GM06990 (cell line): ENCODE measurements at places on chromosomes 6 and 20.

GRCh38 chr20:63748934-63749270 is 9.3 kb downstream of the SLC2A4RG start:
- DNase-seq, result no peak

DNA sequence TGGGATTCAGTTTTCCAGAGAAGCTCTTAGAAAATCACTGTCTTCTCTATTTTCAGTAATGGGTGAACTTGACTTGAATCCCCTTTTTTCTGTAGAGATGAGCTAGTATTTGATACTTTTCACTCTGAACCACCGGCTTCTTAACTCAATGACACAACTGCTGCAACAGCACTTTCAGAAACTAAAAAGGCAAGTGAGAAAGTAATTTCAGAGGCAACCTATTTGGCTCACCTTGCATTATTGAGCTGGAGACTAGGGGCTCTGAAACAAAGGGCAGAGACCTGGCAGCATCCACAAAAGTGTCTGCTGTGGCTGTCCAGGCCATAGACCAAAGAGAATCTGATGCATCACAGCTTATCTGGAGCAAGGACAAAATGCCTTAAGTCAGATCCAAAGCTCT is 289.8 kb upstream of the IRAK1BP1 start:
- DNase-seq, result no peak

GRCh38 chr6:43355862-43356590 is 13.4 kb downstream of the ZNF318 start:
- DNase-seq, result no peak

- DNase-seq, result no peak
These were observed 230.3 kb downstream of the TFAP2A start for GRCh38 chr6:10184371-10185227.

DNA sequence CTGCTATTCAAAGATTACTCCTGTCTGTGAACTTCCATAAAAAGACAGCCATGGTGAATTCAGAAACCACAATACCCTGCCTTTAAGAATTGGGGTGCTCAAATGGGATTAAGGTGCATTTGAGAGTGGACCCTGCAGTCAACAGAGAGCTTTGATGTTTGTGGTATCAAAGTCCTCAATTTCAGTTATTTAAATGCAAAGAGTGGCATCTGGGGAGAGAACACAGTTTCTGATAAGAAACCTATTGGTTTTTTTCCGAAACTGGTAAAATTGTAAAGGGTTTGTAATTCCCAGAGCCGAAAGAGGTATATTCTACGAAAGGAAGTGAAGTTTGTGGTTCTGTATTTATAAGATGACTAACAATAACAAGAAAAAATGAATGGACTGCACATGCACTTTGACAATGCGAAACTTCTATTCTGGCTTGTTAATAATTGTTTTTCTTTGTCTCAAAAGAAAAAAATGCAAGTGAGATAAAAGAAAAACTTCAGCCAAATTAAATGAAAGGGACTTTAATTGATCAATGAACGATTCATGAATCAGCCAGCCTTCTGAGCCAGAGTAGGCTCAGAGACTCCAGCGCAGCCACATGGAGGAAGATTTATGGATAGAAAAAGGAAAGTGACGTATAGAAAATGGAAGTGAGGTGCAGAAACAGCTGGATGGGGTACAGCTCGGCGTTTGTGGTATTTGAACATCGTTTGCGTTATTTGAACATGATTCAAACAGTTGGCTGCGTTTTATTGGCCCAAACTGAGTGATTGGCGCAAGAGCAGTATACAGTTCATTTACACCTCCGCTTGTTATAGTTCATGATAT is 70.5 kb upstream of the DUSP22 start:
- peak; percentile 68 for DNase-seq

DNA sequence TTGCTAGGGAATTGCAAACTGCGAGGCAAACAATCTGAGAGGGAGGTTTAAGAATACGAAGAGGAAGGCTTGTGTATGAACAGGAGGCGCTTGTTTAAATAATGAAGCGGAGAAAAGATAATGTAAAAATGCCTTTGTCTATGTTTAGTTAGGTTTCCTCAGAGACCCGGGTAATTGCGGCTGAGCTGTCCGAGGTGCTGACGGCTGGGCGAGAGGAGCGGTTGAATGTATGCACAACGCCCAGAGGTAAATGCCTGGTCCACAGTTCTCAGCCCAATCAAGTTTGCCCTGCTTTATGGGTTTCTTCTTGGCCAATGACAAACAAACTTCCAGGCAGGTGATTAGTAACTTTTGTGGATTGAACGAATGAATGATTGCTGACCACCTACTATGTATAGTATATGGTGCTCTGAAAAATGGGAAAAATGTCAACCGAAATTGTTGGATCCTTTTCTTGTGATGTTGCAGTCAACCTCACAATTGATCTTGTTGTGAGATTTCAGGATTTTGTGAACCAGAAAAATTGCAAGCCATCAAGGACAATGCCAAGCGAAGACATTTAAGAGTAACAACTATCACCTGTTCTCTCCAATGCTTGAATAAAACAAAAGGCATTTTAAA is 38.3 kb upstream of the SLC32A1 start:
- DNase-seq, result no peak

- no peak for DNase-seq
These were observed 728 bp downstream of the FUT9 start for GRCh38 chr6:96016334-96017069.

- DNase-seq, result no peak
These were observed 59.2 kb downstream of the TOX2 start for GRCh38 chr20:43973671-43974450.

DNA sequence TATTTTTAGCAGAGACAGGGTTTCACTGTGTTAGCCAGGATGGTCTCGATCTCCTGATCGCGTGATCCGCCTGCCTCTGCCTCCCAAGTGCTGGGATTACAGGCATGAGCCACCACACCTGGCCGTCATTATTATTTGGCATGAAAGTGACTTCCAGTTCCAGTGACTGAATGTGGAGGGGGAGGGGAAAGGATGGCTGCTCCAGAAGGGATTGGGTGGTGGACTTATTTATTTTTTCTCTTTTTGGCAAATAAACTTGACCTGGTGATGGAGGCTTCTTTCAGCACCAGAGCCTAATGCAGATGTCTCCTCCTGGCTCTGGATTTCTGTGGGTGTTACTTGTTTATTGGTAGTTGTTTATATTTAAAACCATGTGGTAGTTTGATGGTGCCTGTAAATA is 16.9 kb upstream of the SLC22A23 start:
- no peak for DNase-seq

DNA sequence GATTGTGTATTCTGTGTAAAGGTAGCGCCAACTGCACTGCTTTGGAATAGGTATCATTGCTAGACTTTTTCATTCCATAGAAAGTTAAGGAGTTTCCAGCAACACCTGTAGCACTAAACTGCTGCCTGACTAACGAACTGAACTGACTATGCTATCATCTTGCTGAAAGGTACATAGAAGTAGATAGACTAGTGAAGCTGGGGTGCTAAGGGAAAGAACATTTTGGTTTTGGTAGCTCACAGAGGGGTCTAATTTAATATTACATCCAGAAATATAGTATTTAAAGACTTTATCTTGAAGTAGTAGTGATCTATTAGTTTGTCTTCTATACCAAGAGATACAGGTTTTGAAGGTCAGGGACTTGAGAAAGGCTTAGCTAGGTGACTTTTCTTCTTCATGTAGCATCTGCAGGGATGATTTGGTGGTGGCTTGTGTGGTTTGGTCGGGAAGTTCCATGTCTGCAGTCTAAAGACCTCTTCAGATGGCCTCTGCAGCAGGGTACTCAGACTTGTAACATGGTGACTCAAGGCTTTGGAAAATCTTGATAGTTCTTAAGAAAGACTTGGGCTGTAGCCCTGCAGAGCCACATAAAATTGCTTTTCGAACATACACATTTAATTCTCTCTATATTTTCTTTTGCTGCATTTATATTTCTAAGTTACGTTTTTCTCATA is 10.2 kb downstream of the SENP6 start:
- no peak for DNase-seq

DNA sequence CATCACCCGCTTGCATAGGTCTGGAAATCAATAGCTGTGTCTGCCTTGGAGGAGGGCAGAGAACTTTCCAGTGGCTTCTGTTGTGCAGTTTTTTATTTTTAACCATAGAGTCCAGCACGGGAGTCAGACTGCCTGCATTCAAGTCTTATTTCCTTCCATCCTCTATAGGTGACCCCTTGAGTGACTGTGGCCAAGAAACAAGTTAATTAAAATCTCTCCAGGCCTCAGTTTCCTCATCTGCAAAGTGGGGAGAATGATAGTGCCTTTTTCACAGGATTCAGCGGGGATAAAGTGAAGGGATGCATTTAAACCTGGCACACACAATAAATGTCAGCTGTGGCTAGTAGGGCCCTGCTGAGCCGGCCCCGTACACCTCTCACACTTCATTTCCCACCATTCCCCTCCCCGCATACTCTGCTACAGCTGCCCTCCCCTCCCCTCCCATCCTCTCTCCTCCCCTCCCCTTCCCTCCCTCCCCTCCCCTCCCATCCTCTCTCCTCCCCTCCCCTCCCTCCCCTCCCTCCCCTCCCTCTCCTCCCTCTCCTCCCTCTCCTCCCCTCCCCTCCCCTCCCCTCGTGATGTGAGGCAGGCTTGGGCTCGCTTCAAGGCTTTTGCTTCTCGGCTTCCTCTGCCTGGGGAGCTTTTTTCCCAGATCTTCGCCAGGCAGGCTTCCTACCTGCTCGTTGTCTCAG is 150.5 kb downstream of the TFAP2C start:
- DNase-seq, result no peak

- DNase-seq, result no peak
These were observed 96.3 kb upstream of the ZBTB24 start for GRCh38 chr6:109579361-109579760.

DNA sequence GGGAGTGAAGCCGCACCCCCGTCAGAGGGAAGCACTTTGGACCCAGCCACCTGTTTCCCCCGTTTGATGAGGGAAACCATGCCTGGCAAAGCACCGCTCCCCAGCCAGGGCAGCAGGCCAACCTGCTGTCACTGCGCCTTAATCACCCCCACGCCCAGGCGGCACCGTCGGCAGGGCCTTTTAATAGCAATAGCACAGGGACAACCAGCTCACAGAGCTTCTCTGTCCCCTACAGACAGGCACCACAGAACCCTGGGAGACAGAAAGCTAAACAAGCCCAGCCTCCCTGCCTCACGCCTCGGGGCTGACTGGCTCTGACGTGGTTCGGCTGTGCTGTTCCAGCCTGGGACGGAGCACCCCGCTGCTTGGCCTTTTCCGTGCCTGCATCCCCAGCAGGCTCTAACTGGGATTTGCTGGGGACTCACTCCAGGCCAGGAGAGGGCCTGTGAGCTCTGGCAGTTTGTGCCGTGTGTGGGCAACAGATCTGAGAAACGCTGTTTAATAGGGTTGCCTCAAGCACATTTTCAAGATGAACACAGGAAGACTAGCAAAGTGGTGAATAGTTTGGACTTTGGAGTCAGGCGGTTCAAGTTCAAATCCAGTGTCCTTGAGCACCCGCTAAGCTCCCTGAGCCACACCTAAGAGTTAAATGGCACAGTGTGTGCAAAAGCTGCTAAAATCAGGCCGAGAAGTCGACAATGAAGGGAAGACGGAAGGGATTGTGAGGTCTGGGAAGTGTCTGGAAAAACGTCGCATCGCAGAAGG is 223.8 kb downstream of the NRN1 start:
- no peak for DNase-seq

DNA sequence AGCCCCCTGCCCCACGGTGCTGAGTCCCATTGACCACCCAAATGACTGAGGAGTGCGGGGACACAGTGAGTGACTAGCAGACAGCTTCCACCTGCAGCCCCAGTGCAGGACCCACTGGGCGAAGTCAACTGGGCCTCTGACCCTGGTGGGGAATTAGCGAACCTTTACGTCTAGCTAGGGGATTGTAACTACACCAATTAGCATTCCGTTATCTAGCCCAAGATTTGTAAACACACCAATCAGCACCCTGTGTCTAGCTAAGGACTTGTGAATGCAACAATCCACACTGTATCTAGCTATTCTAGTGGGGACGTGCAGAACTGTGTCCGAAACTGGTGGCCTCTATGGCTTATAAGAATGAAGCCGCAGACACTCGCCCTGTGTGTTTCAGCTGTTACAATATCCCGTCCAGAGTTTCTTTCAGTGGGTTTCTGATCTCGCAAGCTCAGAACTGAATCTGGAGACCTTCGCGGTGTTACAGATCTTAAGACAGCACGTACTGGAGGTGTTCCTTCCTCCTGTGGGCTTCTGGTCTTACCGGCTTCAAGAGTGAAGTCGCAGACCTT is 21.1 kb upstream of the GMPR start:
- DNase-seq, result no peak

- no peak for DNase-seq
These were observed 40.0 kb downstream of the PHIP start for GRCh38 chr6:79038061-79038460.

DNA sequence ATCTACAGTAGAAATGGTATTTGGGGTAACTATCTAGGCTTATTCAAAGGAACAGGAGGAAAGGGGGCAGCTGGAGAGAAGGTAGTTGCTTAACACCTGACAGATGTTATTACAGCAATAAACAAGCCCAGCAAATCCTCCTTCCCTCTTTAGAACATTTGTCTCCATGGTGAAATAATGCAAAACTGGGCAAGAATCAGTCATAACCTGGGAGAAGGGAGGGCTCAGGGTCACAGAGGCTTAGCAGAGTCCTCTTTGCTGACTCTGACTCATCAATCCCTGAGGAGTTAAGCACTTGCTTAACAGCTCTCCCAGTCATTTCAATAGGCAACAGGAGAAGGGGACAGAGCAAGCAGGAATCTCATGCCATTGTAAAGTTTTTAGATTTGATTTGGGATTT is 230.3 kb downstream of the IBTK start:
- no peak for DNase-seq

DNA sequence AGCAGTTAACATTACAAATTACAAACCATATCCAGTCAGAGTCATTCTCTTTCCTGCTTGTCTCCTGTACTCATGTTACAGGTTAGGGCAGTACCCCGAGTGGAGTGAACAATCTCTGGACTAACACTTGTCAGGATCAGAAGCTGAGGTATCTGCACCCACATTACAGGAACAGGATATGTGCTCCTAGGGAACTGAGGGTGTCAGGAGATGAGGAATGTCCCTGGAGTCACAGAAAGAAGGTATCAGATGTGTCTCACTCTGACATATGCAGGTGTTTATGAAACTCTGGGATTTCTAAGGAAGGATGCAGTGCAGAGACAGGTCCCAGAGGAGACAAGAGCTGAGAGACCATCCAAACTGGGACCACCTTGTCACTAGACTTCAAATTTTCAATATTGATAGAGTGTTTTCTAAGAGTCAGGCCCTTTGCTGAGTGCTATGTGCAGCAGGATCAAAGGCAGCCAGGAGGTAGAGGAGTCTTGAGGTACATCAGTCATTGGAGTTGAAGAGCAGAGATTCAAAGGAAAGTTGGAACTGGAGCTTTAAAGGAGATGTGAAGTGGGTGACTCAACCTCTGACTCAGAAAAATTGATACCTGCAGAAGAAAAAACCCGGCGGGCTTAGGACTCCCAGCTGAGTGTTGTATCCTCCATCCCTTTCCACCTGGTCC is 12.6 kb downstream of the HLA-DPB1 start:
- no peak for DNase-seq

- no peak for DNase-seq
These were observed 348.8 kb upstream of the PLCB4 start for GRCh38 chr20:8720089-8720488.
